Body of pancreas (tissue), 4 donors: ENCODE measurements at places on chromosomes 7 and 10.

GRCh38 chr10:48768926-48769325, 84.3 kb downstream of the WDFY4 start:
- DNase-seq = no peak

DNA sequence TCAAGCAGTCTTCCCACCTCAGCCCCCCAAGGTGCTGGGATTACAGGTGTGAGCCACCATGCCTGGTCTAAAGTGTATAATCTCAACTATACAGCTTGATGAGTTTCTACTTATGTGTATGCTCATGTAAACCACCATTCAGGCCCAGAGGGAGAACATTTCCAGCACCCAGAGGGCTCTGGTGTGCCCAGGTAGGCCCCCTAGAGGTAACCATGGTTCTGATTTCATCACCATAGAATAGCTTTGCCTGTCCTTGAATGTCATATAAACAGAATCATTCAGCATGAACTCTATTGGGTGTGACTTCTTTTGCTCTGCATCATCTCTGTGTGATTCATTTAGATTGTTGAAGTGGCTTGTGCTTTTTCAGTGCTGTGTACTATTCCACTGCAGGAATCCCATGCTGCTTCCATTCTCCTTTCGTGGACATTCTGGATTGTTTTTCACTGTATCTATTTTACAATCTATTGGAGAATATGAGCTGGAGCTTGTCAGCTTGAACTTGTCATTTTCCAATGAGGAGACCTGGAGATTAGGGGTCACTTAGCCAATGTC, 35.2 kb downstream of the COL26A1 start:
- DNase-seq = no peak

DNA sequence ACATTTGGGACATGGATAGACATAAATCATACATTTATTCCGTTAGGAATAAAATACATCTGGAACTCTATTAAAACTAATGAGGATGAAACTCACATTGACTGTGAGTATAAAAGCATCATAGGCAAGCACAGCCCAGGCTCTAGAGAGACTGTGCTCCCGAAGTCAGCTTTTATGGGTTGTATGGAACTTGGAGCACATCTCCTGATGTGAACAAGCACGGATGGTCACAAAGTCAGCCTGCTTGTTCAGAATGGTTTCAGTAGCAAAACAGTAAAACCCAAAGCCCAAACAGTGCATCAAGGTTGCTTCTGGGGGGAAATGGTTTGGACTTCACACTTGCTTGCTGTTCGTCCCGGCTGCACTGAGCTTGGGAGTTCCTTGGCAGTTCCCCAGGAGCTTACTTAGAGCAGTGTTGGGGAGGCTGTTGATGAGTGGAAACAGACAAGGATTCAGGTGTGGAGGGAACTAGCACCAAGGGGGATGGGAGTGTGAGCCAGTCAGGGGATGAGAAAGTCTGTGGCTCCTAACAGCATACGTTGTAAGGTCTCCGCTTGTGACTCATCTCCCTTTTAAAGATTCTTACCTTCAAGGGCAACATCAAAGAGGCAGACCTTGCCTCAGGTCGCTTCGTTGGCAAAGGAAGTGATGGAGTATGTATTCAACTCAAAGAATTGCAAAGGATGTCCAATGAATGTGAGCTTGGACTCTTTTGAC, 19.7 kb upstream of the ITGA8 start:
- DNase-seq = no peak

DNA sequence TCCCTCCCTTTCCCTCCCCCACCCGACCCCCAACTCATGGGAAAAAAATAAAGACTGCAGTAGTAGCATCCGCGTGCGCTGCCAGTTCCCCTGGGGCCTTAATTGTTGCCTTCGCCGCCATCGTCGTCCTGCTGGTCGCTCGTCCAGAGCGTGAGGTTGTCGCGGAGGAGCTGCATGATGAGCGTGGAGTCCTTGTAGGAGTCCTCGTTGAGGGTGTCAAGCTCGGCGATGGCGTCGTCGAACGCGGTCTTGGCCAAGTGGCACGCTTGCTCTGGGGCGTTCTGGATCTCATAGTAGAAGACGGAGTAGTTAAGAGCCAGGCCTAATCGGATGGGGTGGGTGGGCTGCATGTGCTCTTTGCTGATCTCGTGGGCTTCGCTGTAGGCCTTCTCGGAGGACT, 27.0 kb downstream of the HSPB1 start:
- no peak for DNase-seq

- no peak for DNase-seq
Observed at GRCh38 chr10:44262551-44263251, 122.2 kb downstream of the CXCL12 start.

DNA sequence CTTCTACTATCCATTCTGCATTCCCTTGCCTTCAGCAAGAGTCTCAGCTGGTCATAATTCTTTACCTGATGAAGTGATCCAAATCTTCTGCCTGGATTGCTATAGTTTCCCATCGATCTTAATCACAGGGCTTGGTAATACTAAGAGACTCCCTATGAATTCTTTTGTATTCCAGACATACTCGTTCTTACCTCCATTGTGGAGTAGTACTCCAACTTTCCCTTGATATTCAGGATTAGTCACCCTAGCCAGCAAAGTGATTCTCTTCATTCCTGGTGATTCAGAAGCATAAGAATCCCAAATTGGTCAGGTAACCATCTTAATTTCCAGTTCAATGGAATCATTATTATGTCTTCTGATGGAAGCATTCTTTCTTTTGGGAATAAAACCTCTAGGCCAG, 96.7 kb downstream of the TWIST1 start:
- no peak for DNase-seq

- no peak for DNase-seq
Observed at GRCh38 chr7:35424440-35424839, 170.5 kb upstream of the TBX20 start.
